ENCODE measurements at places on chromosomes 5 and 9.
A peak's percentile ranks its signal among the peaks of the same experiment; 100 is the strongest.

GRCh38 chr9:128940946-128941755 lies 6.3 kb downstream of the DOLK start:
- DNase-seq: no peak

- DNase-seq: no peak
Observed at GRCh38 chr5:167851416-167851815, 440.0 kb upstream of the WWC1 start.

DNA sequence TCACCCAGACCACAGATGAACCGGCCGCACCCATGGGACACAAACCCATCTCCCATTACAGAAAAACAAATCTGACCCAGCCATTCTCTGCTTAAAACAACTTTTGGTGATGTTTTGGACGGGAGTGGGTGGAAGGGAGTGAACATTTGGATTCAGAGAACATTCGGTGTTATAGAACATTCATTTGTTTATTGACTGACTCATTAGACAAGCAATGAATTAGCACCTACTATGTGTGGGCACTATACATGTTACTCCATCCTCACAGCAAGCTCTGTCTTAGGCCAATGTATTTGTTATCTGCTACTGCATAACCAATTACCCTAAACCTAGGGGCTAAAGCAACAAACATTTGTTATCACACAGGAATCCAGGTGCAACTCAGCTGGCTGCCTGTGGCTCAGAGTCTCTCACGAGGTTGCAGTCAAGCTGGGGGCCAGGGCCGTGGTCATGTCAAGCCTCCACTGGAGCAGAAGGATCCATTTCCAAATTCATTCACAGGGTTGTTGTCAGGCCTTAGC lies 5.1 kb upstream of the ERGIC1 start:
- DNase-seq: no peak

DNA sequence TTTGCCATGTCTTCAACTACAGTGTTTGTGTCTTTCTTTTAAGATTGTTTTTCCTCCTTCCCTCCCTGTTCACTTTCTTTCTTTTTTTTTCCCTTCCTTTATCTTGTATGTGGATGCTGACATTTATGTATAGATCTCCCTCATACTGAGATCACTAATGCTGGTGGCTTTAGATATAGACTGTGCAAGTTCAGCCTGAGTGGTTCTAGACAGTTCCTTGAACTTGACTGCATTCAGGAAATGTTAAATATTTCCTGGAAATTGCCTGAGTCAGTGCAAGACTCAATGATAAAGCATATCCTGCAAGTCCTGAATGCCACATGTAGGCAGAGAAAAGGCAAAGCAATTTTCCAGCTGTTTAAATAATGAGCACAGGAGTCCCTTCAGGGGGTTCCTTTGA lies 182.5 kb upstream of the NR3C1 start:
- DNase-seq: no peak

- no peak for DNase-seq
Observed at GRCh38 chr5:174987443-174988012, 263.1 kb downstream of the MSX2 start.

GRCh38 chr5:36681711-36682110 lies 75.3 kb downstream of the SLC1A3 start:
- no peak for DNase-seq

DNA sequence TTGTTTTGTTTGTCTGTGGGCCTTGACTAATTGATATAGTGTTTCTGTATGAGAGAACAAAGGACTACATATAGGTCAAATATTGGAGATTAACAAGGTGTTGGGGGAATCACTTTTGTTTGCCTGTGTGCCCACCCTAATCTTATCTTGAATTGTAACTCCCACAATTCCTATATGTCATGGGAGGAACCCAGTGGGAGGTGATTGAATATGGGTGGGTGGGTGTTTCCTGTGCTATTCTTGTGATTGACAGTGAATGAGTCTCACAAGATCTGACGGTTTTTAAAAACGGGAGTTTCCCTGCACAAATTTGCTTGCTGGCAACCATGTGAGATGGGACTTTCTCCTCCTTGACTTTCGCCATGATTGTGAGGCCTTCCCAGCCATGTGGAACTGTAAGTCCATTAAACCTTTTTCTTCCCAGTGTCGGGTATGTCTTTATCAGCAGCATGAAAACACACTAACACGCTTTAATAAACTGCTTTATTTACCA lies 64.9 kb upstream of the HSPB3 start:
- DNase-seq: no peak

- no peak for DNase-seq
Observed at GRCh38 chr5:138706655-138707480, 46.4 kb upstream of the CTNNA1 start.

DNA sequence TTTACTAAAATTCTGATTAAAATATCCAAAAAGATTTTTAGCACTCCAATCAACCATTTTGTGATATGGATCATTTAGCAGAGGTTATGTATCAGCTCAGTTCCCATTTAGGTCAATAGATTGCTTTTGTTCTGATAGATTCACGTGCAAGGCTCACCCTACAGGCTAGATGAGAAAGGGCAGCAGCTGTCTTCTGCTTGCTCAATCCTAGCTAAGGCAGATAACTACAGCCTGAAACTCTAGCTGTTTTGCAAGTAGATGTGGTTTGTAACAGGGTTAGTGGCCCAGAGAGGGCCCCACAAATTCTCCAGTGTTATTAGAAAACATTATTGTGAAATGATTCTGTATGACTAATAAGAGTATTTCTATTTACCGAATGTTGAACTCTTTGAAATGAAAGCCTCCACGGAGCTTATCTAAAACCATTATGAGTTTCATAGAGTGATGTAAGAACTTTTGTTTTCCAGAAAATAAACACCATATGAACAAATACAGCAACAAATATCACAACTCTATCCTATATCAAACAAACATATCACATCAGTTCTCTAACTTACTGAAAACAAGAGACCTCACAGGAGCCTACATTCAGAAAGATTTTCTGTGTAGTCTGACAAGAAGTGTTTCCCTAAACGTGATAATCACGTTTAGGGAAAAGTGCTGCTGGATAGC lies 841.9 kb upstream of the ACO1 start:
- peak; percentile 4 for DNase-seq

- DNase-seq: peak; percentile 62
Observed at GRCh38 chr5:138610918-138611677, 35.9 kb upstream of the HSPA9 start.

DNA sequence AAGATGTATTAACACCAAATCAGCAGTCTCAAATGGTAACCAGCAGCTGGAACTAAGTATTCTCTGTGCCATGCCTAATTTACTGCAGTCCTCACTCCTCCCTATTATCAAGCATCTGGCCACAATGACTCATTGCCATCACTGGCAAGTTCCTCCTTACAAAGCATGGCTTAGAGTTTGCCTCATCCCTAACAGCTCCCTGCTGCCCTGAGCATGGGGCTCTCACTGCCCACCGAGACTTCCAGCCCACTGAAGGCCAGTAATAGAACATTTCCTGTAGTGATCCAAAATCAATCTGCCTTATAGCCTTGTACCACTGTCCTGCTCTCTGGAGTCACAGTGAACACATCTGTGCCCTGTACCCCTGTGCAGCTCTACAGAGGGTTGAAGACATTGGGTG lies 211.9 kb upstream of the TRIM32 start:
- no peak for DNase-seq
